ENCODE measurements at places on chromosomes 1 and 21.

DNA sequence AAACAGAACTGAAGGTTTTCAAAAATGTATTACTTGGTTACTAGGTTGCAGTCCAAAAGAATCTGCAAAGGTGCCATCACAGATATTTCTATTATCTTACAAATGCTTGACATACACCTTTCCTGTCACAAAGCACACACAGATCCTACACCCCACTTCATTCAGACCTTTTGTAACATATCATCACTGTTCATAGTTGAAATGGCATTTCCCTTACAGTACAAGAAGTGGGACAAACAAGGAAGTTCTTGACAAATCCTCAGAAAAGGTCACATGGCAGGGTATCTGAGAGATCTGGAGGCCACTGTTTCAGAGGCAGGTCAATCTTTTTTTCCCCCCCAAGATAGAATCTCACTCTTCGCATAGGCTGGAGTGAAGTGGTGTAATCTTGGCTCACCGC is 21.3 kb downstream of the TOR1AIP2 start:
- no peak for DNase-seq

DNA sequence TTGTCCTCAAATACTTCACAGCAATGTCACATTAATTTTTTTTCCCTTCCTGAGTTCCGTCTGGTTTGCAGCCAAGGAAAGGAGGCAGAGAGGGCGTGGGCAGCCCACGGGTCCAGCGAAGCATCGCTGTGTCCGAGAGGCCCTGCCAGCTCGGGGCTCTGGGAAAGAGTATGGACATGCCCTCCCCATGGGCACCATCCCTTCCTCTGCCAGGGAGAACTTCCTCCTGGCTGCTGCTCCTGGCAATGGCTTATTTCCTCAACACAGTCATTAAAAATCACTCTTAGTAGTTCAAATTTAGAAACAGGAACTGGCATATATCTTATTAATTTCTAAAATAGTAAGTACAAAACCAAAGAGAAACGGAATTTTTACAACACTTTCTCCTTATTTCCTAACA is 115.4 kb downstream of the RIPK4 start:
- no peak for DNase-seq

- peak; percentile 36 for DNase-seq
These were observed at the start of gene NKAIN1 for GRCh38 chr1:31239653-31240241. NKAIN1 (minus strand) TSS chr1:31239887; CDS start chr1:31239547, 340 bp downstream.

DNA sequence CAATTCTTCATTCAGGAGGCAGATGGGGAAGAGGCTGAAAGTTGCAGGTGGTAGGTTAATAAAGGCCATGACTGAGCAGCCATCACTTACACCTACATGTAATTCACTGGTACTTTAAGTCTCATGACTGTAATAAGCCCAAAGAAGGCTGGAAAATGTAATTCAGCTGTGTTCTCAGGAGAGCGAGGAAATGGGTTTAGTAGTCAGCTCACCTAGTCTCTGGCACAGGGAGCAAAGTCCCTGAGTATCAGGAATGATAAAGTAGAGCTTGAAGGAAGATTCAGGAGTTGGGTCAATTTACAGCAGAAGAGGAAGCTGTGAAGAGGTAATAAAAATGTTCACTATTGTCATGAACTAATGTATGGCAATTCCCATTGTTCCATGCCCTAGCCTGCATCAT is 393.4 kb upstream of the KAZN start:
- DNase-seq, result no peak

- DNase-seq, result no peak
These were observed 674 bp upstream of the HES5 start for GRCh38 chr1:2530513-2531361.

DNA sequence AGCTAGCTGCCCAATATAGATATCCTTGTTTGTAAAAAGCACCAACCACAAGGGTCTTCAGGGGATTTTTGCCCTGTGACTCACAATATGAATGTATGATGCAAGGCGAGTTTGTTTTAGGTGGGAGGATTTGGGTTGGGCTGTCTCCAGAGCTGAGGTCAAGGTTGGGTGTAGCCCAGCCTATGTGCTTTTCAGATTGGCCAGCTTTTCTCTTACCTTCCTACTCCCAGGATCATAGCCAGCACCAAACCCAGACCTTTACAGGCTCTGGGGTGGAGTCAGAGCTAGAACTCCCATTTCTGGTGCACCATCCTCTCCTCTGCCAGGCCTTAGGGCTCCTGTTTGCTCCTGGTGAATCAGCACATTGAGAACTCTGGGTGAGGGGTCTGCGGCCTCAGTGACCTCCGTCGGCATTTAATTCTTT is 55.6 kb upstream of the GCLM start:
- DNase-seq, result no peak

GRCh38 chr1:51957618-51958017 is 32.9 kb downstream of the RAB3B start:
- no peak for DNase-seq

- DNase-seq, result no peak
These were observed 564 bp downstream of the CTPS1 start for GRCh38 chr1:40980068-40980452.

DNA sequence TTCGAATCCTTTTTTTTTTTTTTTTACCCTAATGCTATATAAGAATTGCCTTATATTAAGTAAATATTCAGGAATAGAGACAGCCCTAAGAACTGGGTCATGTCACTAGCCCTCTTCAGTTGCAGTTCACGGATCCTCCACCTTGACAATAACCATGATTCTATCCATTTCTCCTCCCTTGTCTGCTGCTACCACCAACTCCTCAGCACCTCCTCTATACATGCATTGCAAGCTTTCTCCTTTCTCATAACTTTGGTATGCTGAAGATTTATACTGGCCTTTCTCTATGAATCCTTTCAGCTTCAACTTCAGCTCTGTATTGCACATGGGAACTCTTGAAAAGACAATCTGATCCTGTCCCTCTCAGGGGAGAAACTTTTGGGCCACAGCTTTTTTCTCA is 14.3 kb upstream of the DR1 start:
- no peak for DNase-seq

DNA sequence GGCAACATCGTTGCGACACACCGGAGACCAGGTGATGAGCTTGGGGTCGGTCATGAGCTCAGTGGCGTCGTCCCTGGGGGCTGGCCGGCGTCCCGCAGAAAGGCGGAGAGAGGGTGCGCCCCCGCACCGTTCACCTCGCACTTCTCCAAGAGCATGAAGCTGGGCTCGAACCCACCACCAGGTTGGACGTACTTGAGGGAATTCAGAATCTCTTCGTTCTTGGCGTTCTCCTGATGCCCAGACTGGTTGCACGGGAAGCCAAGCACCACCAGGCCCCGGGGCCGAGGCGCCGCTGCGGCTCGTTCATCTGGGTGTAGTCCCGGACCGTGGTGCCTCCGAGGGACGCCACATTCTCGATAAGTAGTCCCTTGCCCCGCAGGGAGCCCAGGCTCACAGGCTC is 176.6 kb upstream of the ADAMTS5 start:
- DNase-seq, result no peak

GRCh38 chr1:6898974-6899539 is 113.8 kb downstream of the CAMTA1 start:
- no peak for DNase-seq

DNA sequence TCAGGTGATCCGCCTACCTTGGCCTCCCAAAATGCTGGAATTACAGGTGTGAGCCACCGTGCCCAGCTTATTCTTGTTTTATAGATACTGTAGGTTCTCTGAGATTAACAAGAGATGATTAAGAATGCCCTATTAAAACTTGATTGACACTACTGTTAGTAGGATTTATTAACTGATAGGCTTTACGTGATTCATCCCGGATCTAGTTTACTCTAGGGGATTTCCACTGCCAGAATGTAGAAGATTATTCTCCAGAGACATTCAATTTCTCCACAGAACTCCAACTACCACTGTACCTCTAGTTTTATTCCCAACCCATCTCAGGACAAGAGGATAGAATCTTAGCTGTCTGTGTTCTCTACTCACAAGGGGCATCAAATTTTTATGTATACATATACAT is 26.3 kb upstream of the RBM34 start:
- no peak for DNase-seq

GRCh38 chr1:219495737-219496408 is 117.0 kb downstream of the ZC3H11B start:
- no peak for DNase-seq

GRCh38 chr1:211517006-211517405 is 25.0 kb upstream of the RD3 start:
- DNase-seq, result no peak

DNA sequence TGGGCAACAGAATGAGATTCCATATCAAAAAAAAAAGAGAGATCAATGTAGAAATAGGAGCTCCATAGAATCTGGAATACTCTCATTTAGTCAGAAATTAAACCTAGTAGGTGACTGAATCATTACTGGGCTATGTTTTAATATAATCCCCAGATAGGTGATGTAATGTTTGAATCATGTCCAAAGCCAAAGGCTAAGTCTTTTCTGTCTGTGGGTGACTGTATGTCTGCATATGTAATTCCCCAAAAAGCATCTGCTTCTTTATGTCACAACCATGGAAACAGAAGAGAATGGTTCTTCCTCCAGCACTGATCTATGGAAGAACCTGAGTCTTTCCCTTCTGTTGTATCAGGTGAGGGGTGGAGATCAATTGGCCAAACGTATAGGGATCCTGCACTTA is 5.8 kb downstream of the LAMC2 start:
- DNase-seq, result no peak

GRCh38 chr1:25034736-25035522 is 104.9 kb upstream of the RUNX3 start:
- DNase-seq, result no peak

DNA sequence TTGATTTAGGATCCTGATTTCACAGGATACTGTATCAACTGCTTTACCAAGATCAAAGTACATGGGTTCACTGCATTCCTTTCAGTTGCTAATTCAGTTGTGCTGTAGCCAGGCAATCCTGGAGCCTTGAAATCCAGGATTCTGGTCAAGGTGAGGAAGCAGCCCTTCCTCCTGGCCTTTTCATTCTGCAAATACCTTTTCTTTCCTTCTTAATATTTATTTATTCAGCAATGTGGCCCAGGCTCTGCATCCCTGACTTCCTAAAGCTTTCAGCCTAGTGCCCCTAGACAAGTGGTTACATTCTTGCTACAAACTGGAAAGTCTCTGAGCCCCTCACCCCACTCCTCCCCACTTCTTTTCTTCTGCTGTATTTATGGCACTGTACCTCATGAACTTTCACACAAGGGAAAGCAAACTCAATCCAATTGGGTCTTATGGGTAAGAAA is 16.2 kb downstream of the LRRC8D start:
- no peak for DNase-seq

DNA sequence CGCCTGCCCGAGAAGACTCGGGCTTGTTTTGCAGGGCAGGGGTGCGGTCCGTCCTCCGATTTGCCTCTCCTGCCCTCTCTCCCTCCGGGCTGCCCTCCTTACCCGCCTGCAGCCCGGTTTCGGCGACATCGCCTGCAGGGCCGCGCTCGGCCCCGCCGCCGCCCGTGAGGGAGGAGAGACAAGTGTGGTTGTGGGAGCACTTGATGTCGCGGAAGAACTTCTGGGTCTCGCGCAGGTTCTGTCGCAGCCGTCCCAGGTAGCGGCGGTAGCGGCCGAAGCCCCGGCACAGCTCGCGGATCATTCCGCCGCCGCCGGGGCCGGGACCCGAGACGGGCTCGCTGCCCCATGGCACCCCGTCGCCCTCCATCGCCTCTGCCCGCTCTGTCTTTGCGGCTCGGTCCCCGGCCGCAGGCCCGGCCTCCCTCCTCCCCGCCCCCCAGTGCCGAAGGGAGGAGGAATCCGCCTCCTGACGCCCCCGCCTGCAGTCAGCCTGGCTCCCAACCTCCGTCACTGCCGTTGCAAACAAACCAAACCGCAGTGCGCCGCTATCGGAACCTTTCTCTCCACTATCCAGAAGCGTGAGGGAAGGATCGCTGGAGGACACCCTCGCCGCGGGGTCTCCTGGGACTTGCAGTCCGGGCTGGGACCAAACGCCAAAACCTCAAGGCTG is at the start of gene DSTYK:
Gene DSTYK, minus strand, starts transcription at position 534 of the 670 bp plus-strand sequence. Its CDS starts 167 bp downstream, at position 367.
- DNase-seq, result peak; percentile 92

DNA sequence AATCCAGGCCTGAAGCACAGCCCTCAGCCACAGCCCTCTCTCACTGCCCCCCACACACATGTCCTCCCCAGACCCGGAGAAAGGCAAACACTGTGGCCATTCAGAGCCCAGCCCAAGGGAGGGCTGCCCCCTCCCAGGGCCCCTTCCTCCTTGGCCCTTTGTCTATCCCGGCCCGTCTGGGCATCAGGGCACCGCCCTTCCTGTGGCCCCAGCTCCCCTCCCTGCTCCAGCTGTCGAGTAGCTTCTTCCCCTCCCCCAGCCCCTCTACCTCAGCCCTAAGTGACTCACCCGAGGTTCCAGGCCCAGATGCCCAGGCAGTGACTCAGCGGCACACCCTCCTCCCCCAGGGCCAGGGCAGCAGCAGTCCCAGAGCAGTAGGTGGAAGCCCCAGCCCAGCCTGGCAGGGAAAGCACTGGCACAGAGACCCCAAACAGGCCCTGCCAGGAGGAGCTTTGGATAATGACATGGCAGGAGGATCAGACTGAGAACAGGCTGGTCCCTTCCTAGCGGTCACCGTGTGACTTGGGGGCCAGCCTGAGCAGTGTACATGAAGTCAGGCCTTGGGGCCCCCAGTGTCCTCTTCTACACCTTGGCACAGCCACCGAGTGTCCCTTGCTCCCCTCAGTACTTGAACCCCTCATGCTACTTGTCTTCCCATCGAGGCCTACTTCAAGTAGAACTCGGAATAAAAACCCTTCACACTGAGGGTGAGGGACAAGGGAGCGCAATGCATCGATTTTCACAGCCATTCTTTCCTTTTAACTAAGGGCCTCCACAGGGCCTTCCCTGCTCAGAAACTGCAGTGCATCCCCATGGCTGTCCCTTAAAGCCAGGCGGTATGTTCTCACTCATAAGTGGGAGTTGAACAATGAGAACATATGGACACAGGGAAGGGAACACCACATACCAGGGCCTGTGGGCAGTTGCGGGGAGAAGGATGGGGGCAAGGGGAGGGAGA is 1.0 kb upstream of the S100A2 start:
- no peak for DNase-seq

- DNase-seq, result no peak
These were observed 4.5 kb upstream of the PDZK1IP1 start for GRCh38 chr1:47194311-47194710.

DNA sequence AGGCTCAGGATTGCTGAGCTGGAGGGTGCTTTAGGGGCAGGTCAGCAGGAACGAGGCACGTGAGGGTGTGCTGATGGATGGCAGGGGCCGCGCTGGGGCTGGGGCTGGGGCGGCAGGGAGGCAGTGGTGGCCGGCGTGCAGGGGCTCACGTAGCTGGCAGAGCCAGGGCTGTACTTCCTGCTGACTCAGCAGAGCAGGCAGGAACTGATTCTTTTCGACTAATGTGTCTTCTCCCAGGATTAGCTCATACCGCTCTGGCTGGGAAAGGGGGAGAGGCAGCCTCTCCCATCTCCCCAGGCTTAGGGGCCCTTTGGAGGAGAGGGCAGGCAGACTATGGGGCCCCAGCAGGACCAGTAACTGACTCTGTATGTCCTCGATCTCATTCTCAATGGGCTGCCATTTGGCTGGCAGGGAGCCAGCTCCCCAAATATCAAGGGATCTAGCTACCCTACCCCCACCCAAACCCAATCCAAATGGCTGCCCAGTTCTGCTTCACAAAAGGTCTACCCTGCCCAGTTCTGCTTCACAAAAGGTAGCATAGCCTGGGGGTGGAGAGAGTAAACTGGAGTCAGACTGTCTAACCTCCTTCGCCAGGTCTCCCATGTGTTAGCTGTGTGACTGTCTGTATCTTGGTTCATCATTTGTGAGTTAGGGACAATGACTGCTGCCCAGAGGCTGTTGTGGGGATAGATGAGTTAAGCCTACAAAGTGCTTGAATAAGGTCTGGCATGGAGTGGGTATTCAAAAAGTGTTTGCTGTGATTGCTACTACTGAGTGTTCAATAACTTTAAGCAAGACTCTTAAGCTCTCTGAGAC is 100.1 kb upstream of the SLC2A1 start:
- no peak for DNase-seq

GRCh38 chr1:226041419-226041818 is 21.1 kb upstream of the H3-3A start:
- no peak for DNase-seq

Data from GM20000 (cell line).